ENCODE measurements at places on chromosomes 11 and 22.

DNA sequence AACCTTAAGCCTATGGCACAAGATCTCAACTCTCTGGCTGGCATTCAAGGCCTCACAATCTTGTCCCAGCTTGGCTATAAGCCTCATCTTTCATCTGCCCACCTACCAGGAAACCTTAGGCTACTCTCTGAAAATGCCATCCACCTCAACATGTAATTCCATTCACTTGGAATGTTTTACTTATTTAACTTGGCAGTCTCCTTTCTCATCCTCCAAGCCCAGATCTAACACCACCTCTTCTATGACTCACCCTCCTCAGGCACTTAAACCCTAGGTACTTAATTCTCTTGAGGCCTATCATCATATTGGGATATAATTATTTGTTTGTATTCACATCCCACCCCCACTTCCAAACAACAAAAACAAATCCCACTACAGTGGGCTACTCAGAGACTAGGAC is 15.0 kb downstream of the POGLUT3 start:
- no peak for DNase-seq

- no peak for DNase-seq
These were observed 409.8 kb downstream of the BRD1 start for GRCh38 chr22:49417833-49418232.

- no peak for DNase-seq
These were observed 104.8 kb downstream of the C11orf58 start for GRCh38 chr11:16843294-16843693.

DNA sequence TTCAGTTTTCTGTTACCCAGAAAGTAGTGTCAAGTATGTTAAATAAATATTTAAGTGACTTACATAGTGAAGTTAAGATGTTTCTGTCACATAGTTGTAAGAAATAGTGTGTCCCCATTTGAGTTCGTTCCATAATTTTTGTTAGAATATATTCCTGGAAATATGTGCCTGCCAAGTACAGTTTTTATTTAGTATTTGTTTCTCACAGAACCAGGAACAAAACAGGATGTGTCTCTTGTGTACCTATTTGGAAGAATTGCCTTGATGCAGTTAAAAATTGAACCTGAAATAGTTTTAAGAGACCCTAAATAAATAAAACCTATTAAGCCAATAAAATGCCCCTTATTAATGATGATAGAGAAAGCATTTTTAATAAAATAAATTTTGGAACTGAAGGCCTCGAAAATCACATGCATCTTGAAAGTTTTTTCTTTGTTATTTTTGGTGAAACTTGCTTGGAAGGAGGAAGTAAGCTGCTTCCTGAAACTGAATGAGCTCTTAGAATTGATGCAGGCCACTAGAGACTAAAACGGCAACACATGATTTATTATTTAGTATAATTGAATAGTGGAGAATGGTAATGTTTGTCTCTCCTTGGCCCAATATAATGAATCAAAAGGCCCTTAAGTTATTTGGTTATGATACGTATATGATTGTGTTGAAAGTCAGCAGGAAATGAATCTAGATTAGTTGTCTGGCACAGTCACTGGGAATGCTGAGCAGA is 55.9 kb downstream of the SWAP70 start:
- DNase-seq = no peak

- no peak for DNase-seq
These were observed 19.9 kb downstream of the IL10RA start for GRCh38 chr11:118006153-118006534.

- DNase-seq = no peak
These were observed 33.0 kb downstream of the AHNAK start for GRCh38 chr11:62513626-62514025.

GRCh38 chr11:15819679-15820286 is 536.6 kb downstream of the SOX6 start:
- peak; percentile 58 for DNase-seq

DNA sequence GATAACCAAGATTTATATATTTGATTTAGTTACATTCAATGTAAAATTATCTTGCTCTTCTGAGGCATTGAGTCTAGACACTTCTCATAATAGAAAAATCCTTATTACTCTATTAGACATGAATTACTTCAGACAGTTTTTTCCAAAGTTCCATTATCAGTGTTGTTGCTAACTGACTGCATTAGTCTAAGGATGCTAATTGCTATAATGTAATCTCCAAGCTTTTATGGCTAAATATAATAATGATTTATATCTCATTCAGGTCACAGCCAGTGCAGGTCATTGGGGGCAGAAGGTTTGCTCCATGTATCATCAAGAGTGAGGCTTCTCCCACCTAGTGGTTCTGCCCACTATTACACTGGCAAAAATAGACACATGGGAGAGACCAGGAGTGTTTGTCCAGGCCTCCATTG is 377.2 kb upstream of the DDI1 start:
- no peak for DNase-seq

GRCh38 chr11:117075186-117075585 is 23.0 kb downstream of the SIK3 start:
- no peak for DNase-seq

DNA sequence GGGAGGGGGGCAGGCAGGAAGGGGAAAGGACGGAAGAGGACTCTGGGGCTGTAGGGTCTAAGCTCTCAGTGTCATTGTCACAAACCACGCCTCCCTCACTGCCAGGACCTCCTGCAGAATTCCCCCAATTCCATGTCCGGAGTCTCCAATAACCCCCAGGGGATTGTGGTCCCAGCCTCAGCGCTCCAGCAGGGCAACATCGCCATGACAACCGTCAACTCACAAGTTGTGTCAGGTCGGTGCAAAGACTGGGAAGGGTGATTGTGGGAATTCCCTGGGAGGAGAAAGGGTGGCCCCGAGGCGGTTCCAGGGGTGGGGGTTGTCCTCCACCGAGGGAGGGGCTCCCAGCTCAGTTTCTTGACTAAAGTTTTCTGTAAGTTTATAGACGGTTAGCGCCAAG is 86.0 kb downstream of the FEZ1 start:
- no peak for DNase-seq

GRCh38 chr11:43868852-43869567 is 11.6 kb upstream of the ALKBH3 start:
- peak; percentile 70 for DNase-seq

DNA sequence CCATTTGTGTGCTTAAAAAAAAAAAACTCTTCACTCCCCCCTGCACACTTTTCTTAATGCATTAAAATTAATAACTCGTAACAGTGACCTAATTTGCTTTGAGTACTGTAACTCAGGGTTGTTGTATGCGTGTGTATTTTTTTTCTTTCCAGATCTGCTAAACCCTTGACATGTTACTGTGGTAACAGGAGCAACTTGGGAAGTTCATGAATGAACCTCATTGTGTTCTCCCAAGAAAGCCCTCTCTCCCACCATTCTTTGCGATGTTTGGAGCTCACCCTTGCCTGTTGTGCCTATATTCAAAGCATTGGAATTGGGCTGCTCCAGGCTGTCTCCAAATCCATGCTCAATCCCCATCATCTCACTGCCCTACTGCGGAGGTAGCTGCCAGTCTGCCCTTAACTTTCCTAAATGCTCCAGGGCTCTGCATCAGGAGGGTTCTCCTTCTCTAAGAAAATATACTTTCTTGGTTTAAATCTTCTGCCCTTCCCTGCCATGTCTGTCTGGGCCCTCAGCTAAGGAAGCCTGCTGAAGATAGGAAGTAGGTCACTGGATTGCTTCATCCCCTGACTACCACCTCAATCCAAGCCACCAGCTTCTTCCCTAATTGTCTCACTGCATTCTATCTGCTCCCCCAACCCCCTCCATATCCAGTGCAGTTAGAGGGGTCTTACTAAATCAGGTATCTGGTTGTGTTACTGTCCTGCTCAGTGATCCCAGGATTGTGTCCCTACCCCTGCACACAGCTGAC is 70.3 kb downstream of the KIRREL3 start:
- DNase-seq = no peak

GRCh38 chr11:8989453-8989852 is 14.3 kb downstream of the NRIP3 start:
- DNase-seq = no peak

- no peak for DNase-seq
These were observed 31.7 kb downstream of the PGM2L1 start for GRCh38 chr11:74366576-74366975.

GRCh38 chr11:13861411-13861810 is 101.1 kb upstream of the SPON1 start:
- DNase-seq = no peak

DNA sequence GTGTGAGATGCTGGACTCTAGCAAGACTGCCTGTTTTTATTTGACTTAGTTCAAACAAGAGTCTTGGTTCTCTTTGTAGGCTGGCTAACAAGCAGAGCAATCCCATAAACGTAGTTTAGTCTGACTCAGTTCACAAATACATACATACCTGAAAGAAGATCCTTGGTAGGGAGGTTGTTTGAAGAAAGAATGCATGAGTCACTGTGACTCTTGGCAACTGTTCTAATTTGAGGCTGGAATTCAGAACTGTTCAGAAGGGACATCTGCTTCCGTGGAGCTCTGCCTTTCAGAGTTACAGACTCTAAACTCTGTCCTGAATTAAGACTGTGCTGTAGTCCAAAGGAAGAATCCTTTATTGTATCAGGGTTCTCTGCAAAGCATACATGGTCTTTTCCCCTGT is 32.2 kb downstream of the C2CD3 start:
- DNase-seq = no peak

- DNase-seq = no peak
These were observed 9.3 kb downstream of the SHISA8 start for GRCh38 chr22:41905411-41906202.

DNA sequence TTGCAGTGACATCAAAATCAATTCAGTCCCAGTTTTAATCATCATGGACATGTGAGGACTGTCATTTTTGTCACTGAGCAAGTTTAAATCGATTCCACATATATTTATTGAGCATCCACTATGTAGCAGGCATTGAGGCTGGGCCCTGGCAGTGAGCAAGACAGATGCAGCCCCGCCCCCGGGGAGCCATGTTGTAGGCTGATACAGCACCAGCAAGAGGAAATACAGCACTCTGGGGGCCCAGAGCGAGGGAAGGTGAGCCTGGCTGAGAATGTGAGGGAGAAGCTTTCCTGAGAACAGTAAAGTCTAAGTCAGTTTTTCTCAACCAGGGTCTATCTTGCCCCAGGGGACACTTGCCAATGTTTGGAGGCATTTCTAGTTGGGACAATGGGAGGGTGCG is 108.6 kb upstream of the ASPHD2 start:
- no peak for DNase-seq

GRCh38 chr11:46240371-46240770 is 37.1 kb upstream of the CREB3L1 start:
- DNase-seq = no peak

- no peak for DNase-seq
These were observed 8.7 kb upstream of the ZNF280A start for GRCh38 chr22:22528780-22529179.

- no peak for DNase-seq
These were observed 19.6 kb downstream of the KCTD21 start for GRCh38 chr11:78168539-78169477.

GRCh38 chr11:64778223-64778472 is 194 bp downstream of the SF1 start:
- no peak for DNase-seq

DNA sequence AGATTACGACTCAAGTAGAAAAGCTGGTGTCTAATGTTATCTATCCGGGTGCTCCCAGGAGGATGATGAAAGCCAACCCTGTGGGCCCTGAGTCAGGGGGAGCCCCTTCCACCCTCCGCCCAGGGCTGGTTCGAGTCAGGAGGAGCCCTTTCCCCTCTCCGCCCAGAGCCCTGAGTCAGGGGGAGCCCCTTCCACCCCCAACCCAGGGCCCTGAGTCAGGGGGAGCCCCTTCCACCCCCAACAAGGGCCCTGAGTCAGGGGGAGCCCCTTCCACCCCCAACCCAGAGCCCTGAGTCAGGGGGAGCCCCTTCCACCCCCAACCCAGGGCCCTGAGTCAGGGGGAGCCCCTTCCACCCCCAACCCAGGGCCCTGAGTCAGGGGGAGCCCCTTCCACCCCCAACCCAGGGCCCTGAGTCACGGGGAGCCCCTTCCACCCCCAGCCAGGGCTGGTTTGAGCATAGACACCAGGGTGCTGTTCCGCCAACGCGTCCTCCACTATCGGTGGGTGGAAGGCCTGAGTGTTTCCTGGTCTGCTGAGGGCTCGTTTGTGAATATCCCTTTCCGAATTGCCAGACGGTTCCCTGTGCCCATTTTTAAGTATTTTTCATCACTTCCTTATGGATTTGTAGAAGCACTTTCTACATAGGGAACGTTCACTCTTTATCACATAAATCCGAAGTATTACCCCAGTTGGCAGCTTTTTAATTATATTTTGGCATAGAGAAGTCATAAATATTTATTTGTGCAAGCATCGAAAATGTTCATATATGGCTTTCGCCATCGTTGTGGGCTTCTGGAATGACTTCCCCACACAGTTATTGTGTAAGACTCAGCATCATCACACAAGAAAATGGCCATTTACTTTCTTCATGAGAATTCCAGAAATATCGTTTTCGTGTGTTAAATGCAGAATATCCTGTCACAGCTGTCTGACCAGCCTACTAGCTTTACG is 380.6 kb downstream of the BRD1 start:
- no peak for DNase-seq

GRCh38 chr11:38278457-38279141 is 1680.6 kb upstream of the RAG2 start:
- no peak for DNase-seq

DNA sequence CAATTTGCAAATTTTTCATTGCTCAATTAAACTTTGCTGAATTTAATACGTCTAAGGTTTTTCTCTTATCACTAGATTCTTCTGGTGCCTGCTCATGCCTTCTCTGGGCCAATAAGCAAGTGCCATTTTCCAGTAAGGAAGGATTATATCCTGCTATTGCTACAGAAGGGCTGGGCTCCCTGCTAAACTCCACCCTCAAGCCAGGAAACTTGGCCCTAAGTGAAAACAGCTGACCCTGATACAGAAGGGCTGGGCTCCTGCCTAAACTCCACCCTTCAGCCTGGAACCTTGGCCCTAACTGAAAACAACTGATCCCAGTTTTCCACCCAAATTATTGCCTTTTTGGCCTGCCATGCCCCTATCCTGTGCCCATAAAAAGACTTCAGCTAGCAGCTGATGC is 385.3 kb downstream of the DYNC2H1 start:
- no peak for DNase-seq

DNA sequence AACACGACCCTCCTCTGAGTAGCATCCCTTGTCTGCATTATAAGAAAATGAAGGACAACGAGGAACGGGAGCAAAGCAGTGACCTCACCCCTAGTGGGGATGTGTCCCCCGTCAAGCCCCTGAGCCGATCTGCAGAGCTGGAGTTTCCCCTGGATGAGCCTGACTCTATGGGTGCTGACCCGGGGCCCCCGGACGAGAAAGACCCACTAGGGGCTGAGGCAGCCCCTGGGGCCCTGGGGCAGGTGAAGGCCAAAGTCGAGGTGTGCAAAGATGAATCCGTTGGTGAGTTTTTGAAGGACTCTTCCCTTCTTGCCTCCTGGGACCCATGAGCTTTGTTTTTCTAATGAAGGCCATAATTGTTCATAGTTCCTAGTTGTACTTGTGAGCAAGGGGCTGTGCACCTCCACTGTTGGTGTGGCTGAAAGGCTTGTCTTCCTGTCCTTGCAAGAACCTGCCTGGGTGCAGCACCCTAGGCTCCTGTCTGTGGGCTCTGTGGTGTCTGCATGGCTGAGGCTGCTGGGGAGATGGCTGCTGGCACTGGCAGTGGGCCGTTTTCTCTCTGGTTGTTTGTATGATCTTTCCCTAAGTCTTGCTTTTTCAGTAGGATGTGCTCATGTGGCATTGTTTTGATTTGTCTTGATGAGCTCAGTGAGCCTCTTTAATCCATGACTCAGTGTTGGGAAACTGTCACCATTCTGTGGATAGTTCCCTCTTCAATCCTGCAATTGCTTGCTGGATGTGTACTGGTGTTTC is 10.1 kb downstream of the DGCR8 start:
- DNase-seq = no peak
